ENCODE measurements at places on chromosomes 12 and 14.

DNA sequence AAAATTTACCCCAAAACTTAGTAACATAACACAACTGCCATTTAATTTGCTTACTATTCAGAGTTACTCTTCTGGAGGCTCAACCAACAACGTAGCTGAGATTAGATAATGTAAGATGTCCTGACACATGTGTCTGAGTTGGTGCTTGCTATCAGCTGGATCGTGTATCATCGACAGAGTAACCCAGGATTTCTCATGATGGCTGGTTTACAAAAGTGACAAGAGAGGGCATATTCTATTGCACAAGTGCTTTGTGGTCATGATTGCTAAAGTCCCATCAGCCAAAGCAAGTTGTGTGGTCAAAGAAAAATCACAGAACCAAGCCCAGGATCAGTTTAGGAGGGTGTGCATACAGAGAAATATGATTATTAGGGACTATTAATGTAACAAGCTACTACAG is 73.4 kb downstream of the CAPZA3 start:
- no peak for DNase-seq

DNA sequence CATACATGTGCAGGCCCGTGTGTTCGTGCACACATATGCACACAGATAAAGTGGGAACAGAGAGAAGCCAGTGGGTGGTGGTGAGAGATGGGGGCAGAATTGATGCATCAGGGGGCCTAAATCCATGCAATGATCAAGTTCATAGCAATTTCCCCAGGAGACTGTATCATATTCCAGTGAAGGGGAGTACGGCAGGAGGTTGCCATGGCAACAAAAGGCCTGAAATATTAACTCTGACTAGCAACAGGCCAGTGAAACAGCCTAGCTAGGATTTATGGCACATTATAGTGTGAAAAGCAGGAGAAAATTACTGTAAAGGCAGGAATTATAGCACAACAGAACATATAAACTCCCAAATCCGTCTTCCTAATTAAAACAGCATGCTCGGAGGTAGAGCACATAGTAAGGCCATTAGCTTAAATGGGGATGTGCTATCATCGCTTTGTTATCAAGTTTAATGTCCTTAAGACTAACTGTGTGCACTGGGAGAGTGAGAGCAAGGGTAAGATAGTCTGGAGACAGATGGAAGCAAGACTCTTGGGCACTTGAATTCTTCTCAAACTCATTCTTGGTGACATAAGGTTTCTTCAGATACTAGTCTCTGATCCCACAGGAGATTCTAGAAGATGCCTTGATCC is 806.3 kb downstream of the DIO2 start:
- DNase-seq = no peak

- DNase-seq = no peak
Observed at GRCh38 chr12:124679533-124680371, 112.3 kb upstream of the NCOR2 start.

DNA sequence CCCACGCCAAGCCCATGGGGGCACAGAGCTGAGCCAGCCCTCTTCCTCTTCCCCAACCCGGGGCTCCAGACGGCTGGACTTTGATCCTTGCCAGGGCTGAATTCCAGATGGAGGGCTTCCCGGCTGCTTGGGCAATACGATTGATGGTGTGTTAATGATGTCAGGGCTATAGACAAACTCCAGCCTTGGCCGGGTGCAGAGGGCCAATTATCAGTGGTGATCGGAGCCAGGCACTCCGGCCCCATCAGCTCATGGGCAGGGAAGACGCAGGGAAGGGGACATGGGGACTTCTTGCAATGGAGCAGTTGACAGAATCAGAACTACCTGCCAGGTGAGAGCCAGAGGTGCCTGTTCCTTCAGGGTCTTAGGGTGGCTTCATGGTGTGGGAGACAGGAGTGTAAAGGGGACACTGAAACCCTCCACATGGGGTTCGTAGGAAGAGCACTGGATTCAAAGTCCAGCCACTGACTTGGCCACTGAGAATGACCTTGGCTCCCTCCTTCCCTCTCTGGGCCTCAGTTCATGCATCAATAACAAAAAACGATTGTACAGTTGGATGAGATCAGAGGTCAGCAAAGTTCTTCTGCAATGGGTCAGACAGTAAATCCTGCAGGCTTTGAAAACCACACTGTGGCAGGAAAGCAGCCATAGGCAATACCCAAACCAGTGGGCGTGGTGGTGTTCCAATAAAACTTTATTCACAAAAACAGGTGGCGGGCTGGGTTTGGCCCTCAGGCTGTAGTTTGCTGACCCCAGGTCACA is 333.7 kb downstream of the MED13L start:
- no peak for DNase-seq

- DNase-seq = no peak
Observed at GRCh38 chr12:65022421-65022820, 98.7 kb downstream of the WIF1 start.

- no peak for DNase-seq
Observed at GRCh38 chr14:55333711-55334485, 62.7 kb downstream of the FBXO34 start.

DNA sequence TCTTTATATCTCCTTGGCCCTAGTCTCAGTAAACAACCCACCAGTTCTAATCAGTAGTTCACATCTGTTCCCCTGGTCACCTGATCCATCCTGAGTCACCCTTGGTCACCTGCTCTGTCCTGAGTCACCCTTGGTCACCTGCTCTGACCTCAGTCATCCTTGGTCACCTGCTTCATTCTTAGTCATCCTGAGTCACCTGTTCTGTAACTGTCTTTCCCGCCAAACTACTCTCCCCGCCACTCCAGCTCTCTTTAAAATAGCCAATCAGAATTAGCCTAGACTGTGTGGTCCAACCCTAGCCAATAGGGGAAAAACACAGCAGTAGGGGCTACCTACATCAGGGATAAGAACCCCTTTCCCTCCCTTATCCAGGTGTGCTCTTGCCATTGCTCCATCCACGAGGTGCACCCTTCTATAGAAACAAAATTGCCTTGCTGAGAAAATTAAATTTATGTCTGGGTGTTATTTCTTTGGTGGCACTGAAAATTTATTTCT is 245.4 kb upstream of the DIO3 start:
- no peak for DNase-seq

- DNase-seq = no peak
Observed at GRCh38 chr12:124689631-124690030, 122.2 kb upstream of the NCOR2 start.

- DNase-seq = no peak
Observed at GRCh38 chr12:2382370-2383155, 329.8 kb downstream of the CACNA1C start.

GRCh38 chr12:109523071-109523470 is 45.6 kb downstream of the UBE3B start:
- no peak for DNase-seq

GRCh38 chr14:96940009-96940408 is 142.8 kb downstream of the VRK1 start:
- no peak for DNase-seq

- DNase-seq = no peak
Observed at GRCh38 chr14:104707608-104708595, 16.1 kb upstream of the ADSS1 start.

DNA sequence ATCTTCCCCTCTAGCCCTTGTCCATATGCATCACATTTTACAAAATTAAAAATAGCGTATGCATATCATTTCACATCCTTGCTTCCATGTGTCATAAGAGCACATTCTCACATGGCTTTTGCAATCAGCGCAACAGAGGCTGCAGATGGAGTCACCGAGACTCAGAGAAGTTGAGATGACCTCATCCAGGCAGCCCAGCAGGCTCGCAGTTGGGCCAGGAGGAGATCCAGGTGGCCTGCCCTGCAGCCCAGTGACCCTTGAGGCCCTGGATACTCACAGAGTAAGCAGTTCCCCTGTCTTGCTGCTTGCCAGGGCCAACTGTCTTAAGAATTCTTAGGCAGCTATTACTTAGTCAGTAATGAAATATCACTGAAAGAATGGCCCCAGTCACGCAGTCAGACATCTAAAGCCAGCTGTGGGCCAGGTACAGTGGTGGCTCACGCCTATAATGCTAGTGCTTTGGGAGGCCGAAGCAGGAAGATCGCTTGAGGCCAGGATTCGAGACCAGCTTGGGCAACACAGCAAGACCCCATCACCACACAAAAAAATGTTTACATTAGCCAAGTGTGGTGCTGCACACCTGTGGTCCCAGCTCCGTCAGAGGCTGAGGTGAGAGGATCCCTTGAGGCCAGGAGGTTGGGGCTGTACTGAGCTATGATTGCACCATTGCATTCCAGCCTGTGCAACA is 9.1 kb downstream of the CAMKK2 start:
- DNase-seq = no peak

GRCh38 chr12:97275256-97275655 is 187.3 kb upstream of the RMST start:
- DNase-seq = no peak

GRCh38 chr12:104600790-104601739 is 144.3 kb downstream of the CHST11 start:
- DNase-seq = no peak

GRCh38 chr14:100393362-100393761 is 70.2 kb downstream of the SLC25A47 start:
- no peak for DNase-seq

GRCh38 chr14:26839481-26839880 is 241.6 kb upstream of the NOVA1 start:
- DNase-seq = no peak

- no peak for DNase-seq
Observed at GRCh38 chr12:13036881-13037280, 7.3 kb upstream of the FAM234B start.

Data from activated CD4-positive, alpha-beta T cell treated with anti-CD3 and anti-CD28 coated beads, Interleukin-2, amount 50 U/mL, for 4 hours (primary cell).